ENCODE measurements at places on chromosomes 3 and 15.

DNA sequence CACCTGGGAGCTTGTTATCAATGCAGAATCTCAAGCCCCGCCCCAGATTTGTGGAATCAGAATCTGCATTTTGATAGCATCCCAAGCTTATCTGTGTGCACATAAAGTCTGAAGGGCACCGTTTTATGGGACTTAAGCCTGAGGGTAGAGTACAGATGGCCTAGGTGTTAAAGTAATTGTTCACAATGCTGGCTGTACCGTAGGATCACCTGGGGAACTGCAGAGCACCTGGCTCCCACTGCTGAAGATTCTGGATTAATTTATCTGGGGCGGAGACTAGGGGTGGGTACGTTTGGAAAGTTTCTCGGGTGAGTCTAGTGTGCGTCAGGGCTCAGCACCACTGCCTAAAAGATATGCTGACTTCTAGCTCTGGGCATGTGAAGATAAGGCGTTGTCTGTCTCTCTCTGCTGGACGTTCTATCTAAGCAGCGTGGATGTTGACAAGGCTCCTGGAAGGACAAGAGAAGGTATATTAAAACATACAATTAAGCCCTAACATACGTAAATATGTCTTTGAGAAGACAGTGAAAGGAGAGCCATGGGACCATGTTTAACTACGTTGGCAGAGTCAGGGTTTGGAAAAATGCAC, 63.2 kb upstream of the RASGRP1 start:
- DNase-seq, result no peak

- no peak for DNase-seq
Observed at GRCh38 chr15:98719137-98719740, 70.9 kb downstream of the IGF1R start.

DNA sequence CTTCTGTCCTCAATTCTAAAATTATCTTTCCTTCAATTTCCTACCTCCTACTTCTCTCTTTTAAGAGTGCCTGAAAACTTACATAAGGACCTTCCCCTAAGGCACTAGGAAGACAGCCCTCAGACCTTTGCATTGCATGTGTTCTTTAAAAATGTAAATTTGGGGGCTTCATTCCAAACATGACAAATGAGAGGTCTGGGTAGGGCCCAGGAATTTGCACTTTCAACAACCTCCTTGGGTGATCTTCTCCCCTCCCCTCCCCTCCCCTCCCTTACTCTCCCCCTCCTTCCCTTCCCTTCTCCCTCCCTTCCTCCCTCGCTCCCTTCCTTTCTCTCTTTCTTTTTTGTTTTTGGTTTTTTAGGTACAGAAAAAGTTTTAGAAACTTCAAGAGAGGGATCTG, 18.7 kb downstream of the USF3 start:
- DNase-seq, result no peak

- no peak for DNase-seq
Observed at GRCh38 chr3:141491929-141492328, 5.1 kb downstream of the RASA2 start.

GRCh38 chr3:110397115-110397514, 674.5 kb upstream of the NECTIN3 start:
- no peak for DNase-seq

DNA sequence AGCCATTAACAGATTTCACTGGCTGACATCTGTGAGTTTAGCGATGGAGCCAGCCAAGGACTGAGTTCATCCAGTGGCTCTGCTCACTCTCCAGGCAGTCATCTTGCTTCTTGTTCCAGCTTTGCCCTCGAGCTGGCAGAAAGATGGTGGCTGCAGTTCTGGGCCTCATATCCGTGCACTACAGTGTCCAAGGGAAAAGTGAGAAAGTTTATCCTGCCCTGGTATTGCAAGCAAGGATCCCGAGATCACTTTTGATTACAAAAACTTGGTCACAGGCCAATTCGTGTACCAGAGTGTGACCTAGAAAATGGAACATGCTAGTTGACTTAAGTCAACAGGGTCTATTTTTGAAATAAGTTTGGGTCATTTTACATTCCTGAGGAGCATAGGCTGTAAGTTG, 288.0 kb upstream of the CHRM5 start:
- no peak for DNase-seq

GRCh38 chr15:29822100-29822683, at the start of gene TJP1:
Gene TJP1, minus strand, starts transcription at chr15:29822468. Its CDS starts 440 bp downstream, at chr15:29822028.
- DNase-seq, result no peak

DNA sequence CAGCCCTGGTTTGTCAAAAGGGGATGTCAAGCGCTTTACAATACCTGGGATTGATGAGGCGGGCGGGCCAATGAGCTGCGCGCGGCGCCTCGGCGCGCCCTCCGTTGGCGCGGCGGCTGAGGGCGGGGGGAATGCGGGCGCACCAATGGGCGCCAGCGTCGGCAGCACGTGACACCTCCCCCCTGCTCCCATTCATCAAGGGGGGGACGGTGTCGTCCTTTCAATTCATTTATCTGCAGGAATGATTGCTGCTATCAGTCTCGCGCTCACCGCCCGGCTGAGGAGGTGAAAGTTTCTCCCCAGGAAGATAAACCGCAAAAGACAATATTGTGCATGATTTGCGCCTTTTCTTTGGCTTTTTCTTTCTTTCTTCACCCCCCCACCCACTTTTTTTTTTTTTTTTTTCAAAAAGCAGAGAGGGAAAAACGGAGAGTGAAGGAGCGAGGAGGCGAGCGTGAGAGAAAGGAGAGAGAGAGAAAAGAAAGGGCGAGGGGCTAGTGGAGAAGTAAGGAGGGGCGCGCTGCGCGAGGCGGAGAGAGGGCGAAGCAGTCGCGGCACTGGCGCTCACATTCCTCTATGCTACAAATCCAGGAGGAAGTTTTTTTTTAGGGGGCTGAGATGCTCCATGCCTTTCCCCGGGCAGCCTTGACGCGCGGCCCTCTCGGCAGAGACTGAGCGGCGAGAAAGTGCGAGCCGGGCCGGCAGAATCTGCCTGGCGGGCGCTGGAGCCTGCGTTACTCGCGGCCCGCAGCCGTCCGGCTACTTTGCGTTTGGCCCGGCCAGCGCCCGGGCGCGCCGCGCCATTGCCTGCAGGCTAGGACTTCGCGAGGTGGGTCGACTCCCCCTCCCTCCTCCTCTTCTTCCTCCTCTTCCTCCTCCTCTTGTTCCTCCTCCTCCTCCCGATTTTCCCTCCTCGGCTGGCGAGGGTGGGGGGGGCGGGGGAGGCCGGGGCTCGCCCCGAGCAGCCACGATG, at the start of gene ZIC1:
ZIC1 (plus strand) TSS at position 223 of the 973 bp plus-strand sequence; CDS start at position 971, 748 bp downstream.
- DNase-seq, result no peak

- DNase-seq, result peak; percentile 3
Observed at GRCh38 chr15:100170291-100171210, 171.2 kb downstream of the ADAMTS17 start.

- no peak for DNase-seq
Observed at GRCh38 chr3:108863799-108864135, 41.2 kb downstream of the TRAT1 start.
